Glutamatergic neuron (in vitro differentiated cells): ENCODE measurements at places on chromosomes 1 and 21. TPM values are rescaled to one million over a fixed set of nuclear protein-coding genes. Genes with fewer than 3 reads are reported as not detected.
A peak's percentile ranks its signal among the peaks of the same experiment; 100 is the strongest.

The PRDM15 gene
- total RNA-seq: 10.2 TPM

DNA sequence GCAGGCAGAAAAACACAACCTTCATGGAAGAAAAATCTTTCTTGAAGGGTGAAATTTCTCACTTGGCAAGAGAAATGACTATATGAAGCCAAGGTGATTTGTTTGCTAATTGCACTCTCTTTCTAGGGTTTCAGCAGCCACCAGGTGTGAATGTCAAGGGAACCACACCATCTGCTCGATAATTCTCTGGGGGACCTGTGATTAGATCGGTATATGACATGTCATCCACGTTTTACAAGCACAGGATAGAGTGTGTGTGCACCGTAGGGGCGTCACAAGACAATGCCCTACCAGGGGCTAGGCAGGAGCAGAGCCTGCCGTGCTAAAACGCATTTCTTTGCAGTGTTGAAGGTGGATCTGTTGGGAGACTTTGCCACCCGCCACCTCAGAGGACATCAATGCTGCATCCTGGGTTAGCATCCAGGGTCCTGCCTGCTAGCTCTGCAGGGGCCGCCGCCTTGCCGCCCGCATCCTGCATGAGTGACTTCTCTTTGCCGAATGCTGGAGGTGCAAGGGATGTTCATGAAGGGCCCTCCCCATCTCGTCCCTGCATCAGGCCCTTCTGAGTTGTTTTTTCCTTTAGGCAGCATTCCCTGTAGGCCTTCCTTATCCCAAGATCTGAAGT is 37.8 kb upstream of the CCSAP start:
- peak overlapping the region; percentile 13 for H3K27ac ChIP-seq
- H3K36me3 ChIP-seq: no peaks in the 10 kb centered on the region
- H3K27me3 ChIP-seq: peaks cover 2% of the 10 kb centered on the region
- H3K4me3 ChIP-seq: peak overlapping the region; percentile 8
- peaks cover 29% of the 10 kb centered on the region for H3K4me1 ChIP-seq
- no peak for DNase-seq

- peak overlapping the region; percentile 35 for H3K27ac ChIP-seq
- no peaks in the 10 kb centered on the region for H3K36me3 ChIP-seq
- DNase-seq: no peak
- no peak overlapping the region for H3K4me3 ChIP-seq
Measured at GRCh38 chr1:8524627-8525157, 206.8 kb downstream of the SLC45A1 start.

- peaks cover 35% of the 10 kb centered on the region for H3K4me1 ChIP-seq
- H3K36me3 ChIP-seq: no peaks in the 10 kb centered on the region
- DNase-seq: no peak
Measured at GRCh38 chr1:164667600-164667999, 108.6 kb downstream of the PBX1 start.

- peaks cover 26% of the 10 kb centered on the region for H3K36me3 ChIP-seq
- H3K27me3 ChIP-seq: peaks cover 2% of the 10 kb centered on the region
- no peaks in the 10 kb centered on the region for H3K4me1 ChIP-seq
Measured at GRCh38 chr1:231750818-231751362, 124.3 kb downstream of the DISC1 start.

DNA sequence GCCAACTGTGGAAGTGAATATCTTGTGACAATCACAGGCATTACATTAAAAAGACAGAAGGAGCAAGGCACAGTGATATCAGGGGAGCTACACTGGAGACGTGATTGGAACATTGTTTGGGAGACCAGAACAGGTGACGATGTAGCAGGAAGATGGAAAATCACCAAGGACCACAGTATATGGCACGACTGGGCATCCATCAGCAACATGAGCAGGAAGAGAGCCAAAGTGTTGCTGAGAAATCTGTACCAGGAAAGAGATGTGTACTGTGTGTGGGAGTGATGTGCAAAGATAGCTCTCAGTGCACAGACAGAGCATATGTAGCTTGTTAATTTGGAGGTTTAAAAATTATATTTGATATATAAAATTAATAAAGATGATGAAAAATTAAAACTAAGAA is 790.6 kb upstream of the ADGRL2 start:
- no peak overlapping the region for H3K4me3 ChIP-seq
- no peak for DNase-seq
- H3K27me3 ChIP-seq: no peaks in the 10 kb centered on the region
- H3K27ac ChIP-seq: no peak overlapping the region
- H3K36me3 ChIP-seq: no peaks in the 10 kb centered on the region

DNA sequence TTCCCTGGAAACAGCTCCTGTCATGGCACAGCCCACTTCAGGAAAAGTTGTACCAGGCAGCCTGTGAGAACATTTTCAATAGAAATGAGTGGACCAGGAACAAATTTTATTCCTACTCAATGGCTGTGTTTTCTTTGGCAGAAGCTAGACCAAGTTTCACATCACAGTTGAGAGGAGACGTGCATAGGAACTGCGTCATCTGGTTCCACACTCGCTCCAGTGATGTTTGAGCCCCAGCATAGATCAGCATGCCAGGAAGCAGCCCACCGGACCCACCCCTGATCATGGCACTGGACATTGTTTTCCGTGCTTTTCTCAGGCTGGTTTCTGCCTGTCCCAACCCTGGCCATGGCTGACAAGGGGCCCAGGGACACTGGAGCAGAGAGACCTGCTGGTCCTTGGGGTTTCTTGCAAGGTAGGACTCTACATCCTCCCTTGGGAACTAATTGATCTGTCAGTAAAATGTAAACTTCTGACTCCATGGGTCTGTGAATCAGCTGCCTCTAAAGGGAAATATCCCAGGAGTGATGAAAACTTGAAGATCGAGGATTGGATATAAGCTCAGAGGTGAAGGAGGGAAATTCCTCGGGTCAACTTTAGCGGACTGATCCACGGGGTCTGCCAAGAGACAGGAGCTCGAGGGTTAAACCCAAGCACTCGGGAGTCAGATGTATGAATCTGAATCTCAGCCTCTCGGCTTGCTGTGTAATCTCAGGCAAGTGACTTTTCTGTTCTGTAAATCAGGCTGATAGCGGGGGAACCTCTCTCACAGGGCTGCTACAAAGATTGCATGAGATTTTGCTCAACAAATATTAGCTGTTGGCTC is 35.7 kb downstream of the NEK2 start:
- H3K27me3 ChIP-seq: peaks cover 2% of the 10 kb centered on the region
- no peak overlapping the region for H3K4me3 ChIP-seq
- H3K27ac ChIP-seq: no peak overlapping the region
- no peaks in the 10 kb centered on the region for H3K36me3 ChIP-seq
- no peak for DNase-seq
- H3K4me1 ChIP-seq: no peaks in the 10 kb centered on the region

DNA sequence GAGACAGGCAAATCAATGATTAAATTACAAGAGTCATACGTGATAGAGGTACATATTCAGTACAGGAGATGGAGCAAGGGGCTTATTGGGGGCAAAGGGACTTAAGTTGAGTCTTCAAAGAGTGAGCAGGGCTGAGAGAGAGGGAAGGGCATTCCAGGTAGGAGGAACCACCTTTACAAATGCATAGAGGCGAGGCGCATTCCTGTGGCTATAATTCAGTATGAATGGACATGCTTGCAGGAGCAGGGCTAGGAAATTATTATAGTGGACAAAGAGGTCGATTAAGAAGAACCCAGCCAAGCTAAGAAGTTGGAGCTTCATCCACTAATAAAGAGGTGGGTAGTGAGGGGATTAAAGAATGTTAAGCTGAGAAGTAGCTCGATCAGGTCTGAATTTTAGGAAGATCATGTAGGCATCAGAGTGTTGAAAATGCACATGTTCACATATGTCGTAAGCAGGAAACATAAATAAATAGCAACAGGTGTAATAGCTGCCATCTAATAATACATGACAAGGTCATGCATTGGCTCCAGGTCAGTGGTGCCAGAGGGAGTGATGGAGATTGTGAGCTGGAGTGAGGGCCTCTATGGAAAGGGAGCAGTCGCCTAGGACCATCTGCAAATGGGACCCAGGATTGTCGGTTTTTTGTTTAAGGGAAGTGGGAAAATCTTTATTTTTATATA is 12.0 kb upstream of the HNRNPU start:
- no peak overlapping the region for H3K4me3 ChIP-seq
- no peaks in the 10 kb centered on the region for H3K27me3 ChIP-seq
- no peaks in the 10 kb centered on the region for H3K4me1 ChIP-seq
- H3K36me3 ChIP-seq: no peaks in the 10 kb centered on the region
